CD4-positive, alpha-beta T cell treated with Interleukin-15 for 4 hours (primary cell): ENCODE measurements at places on chromosomes 13 and 19.

DNA sequence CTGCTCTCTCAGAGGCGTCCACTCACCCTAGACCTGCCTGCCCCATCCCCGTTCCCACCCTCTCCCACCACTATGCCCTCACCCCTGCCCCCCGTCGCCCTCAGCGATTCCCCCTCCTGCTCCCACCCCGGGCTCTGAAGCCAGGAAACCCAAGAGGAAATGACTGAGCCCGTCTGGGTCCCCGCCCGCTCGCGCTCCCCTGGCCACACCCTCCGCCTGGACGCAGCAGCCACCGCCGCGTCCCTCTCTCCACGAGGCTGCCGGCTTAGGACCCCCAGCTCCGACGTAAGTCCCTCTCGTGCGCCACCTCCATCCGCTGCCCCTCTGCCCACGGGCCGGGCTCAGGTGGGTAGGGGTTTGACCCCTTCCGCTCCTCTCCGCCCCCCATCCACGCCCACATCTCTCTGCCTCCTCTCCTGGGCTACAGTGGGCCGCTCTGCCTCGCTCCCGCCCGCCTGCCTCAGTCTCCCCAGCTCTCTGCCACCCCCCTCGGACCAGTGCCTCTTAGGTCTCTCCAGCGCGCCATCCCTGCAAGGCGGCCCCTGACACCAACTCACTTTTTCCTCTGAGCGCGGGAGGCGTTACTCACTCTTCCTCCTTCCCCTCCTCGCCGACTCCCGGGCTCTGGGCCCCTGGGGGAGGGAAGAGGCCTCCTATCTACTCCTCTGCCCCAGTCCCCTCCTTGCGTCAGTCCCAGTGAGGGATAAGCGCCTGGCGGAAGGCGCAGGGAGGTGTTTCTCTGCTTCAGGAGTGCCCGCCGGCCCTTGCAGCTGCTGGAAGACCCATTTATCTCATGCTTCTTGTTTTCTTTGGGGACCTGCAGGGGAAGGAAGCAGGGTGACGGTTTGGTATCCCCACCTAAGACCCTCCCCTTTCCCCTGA lies at the start of gene FXYD5:
Gene FXYD5, plus strand, starts transcription at position 211 of the 882 bp plus-strand sequence. CDS start 816 bp downstream, outside the sequence.
- DNase-seq, result peak; percentile 70

DNA sequence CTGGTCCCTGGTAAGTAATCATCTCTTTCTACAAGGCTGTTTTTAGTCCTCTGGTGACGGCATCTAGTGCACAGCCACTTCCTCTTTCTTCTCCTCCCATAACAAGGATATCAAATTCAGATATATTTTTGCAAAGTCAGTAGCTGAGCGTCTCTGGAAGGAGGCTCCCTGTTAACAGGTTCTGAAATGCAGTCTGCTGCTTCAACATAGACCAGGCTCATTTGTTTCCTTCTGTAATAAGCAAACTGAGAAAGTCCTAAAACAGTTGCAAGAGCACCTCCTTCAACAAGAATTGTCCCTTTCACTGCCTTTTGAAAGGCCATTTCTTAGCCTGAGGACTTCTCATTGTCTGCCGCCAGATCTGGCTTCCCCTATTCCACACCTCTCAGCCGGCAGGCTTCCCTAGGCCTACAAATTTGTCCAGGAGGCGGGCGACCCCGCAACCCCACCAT lies 7.4 kb upstream of the ZSCAN5A start:
- no peak for DNase-seq

DNA sequence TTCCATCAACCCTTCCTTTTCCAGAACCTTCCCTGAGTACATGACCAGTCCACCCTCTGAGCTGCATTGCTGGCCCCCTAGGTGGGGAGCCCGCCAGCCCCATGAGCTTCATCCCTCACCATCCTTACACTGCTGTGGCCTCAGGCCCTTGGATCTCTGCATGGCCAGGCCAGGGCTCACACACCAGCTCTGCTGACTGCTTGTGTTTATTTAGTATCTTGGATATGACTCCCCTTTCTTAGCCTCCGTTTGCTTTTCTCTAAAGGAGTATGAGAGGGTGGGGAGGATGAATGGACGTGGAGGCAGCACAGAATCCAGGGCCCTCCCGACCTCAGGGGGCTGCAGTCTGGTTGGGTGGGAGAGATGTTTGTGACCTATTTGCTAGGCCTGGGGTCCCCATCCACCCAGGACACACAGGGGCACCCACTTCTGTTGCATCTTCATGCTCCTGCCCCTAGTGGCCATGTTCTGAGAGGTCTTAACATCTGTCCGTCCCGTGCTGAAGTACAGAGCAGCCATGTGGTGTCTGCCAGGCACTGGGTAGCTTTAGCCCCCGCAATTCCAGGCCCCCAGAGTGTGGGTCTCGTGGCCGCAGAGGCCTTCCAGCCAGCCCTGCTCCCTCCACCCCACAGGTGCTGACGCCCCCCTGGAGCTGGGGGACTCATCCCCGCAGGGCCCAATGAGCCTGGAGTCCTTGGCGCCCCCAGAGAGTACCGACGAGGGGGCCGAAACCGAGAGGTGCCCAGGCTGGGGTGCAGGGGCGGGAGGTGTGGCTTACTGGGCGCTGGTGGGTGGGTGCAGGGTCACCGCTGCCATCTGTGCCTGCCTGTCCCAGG lies 13.0 kb downstream of the ARHGEF1 start:
- no peak for DNase-seq

DNA sequence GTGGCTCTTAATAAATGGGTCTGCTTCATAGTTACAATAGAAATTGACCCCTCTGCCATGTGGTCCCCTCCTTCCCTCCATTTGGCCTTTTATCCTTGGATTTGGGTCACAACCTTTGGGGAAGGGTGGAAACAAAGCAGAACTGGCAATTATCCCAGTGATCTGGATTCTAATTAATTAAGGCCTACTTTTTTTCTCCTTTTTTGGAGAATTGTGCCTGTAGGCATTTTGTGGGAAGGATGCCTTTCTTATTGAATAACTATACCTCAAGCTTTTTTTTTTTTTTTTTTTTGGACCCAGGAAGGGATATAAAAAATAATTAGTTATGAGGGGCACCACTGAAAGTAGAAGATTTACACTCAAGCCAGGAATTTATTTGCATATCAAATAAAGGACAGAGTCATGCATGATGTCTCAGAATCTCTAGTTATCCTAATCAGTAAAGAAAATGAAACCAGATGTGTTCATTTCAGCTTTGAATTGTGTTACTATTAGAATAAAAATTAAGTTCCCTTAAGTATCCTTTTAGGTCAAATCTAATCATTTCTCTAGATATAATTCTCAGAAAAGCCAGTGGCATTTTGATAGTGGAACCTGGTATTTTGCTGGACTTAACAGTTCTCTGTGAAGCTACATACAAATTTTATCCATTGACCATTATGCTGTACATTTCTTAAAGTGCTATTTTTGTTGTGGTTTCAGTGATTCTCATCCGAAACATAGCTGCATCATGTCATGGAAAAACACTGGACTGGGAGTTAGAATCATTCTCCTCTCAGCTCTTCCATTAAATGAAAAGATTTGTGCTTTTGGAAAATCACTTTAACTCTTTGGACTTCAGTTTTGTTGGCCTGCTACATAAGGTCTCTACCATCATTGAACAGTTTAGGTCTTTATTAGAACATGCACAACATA lies 129.3 kb downstream of the KCNRG start:
- DNase-seq, result no peak

GRCh38 chr19:54030895-54031586 lies 32.7 kb downstream of the VSTM1 start:
- DNase-seq, result no peak

DNA sequence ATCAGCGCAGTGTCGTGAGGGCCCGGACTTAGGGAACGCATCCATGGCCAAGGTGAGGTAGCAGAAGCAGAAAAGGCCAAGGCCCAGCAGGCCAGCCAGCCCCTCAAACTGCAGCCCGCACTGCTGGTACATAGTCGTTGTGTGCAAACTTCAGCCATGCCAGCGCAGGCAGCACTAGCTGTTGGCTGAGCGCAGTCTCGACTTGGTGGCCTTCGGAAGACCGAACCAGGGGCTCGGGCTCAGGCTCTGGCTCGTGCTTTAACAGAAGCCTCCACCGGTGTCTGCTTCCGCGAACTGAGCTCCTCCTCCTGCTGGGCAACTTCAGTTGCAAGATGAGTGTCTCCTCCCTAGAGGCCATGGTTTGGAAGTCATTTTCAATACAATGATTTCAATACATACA lies 157.5 kb downstream of the DNAJC15 start:
- no peak for DNase-seq

- DNase-seq, result no peak
These were observed 780.4 kb upstream of the SLITRK6 start for GRCh38 chr13:86579662-86580061.

GRCh38 chr19:28847468-28847867 lies 365.5 kb downstream of the UQCRFS1 start:
- DNase-seq, result no peak

DNA sequence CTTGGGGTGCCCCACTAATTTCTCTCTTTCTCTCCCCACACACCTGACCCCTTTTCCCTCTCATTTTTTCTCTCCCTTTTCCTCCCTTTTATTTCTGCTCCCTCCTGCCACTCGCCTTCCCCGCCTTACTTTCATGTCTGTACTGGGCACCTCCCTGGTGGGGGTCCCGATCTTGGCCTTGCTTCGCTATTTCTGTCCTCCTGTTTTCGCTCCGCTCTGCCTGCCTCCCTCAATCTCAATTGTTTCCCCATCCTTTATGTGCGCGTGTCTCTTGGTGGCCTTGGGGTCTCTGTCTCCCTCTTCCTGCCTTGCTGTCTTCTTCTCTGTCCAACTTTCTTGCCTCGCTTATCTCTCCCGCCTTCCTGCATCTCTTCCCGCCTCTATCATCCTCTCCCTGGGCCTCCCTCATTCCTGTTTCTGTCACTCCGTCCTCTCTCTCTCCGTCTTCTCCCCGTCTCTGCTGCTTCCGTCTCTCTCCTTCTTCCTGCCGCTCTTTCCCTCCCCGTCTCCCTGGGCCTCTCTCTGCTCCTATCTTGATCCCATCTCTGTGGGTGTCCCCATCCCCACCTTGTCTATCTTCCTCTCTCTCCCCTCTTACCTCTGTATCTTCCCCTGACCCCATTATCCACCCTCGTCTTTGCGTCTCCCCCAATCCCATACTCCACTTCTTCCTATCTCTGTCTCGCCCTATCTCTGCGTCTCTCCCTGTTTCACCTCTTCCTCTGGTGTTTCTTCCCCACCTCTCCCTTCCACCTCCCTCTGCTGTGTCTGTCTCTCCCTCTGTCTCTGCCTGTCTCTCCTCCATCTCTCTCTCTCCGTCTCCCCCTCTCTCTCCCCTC lies 4.0 kb downstream of the GRIN2D start:
- DNase-seq, result no peak

GRCh38 chr19:14795078-14795721 lies 16.8 kb upstream of the ADGRE2 start:
- no peak for DNase-seq

DNA sequence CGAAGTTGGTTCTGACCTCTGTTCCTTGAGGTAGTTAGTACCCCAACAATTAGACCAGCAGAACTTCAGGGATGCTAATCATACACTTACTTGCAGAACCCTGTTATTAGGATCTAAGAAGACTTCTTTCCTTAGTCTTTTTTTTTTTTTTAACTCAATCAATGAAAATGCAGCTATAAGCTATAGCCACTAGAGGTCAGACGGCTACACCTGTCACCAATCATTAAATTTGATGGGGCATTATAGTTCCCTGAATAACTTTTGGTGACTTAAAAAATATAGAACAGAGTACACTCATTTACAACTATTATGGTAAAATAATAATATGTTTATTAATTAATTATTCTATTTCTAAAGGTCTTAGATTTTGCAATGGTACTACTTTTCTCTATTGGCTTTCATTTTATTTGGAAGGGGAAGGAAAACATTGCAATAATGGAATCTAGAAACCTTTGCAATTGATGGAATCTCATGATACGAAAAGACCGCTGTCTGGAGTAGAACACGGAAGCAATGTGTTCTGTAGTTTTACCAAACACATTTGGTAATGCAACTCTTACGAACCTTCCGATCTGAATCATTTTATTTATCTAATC lies 483.2 kb downstream of the DIAPH3 start:
- peak; percentile 7 for DNase-seq

DNA sequence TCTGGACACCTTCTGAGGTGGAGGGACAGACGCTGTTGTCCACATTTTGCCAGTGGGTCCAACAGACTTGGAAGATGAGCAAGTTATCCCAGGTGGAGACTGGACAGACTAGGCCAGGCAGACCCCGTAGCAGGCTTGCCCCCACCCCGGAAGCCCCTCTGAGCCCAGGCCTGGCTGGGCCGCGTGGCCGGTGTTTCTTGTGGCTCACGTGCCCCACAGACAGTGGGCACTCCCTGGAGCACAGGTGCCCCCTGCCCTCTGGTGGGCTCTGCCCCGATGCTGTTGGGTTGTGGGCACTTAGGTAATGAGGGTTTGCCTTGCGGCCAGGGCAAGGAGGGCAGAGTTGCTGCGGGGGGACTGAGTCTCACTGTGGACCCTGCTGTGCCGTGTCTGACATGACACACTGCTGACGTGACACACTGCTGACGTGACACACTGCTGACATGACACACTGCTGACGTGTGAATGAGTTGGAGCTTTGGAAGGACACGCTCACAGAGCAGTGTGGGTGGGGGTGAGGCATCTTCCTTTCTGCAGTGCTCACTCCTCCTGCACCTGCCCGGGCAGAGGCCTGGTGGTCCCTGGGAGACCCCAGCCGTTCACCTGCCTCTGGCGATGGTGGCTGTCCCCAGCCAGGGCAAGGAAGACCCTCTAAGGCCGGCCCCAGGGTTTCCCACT lies 25.1 kb downstream of the DOT1L start:
- DNase-seq, result no peak

DNA sequence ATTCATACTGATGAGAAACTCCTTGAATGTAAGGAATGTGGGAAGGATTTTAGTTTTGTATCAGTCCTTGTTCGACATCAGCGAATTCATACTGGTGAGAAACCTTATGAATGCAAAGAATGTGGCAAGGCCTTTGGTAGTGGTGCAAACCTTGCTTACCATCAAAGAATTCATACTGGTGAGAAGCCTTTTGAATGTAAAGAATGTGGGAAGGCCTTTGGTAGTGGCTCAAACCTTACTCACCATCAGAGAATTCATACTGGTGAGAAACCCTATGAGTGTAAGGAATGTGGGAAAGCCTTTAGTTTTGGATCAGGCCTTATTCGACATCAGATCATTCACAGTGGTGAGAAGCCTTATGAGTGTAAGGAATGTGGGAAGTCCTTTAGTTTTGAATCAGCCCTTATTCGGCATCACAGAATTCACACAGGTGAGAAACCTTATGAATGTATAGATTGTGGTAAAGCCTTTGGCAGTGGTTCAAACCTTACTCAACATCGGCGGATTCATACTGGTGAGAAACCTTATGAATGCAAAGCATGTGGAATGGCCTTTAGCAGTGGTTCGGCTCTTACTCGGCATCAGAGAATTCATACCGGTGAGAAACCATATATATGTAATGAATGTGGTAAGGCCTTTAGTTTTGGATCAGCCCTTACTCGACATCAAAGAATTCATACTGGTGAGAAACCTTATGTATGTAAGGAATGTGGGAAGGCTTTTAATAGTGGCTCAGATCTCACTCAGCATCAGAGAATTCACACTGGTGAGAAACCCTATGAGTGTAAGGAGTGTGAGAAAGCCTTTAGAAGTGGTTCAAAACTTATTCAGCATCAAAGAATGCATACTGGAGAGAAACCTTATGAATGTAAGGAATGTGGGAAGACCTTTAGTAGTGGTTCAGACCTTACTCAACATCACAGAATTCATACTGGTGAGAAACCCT lies 26.6 kb downstream of the ZNF345 start:
- DNase-seq, result no peak
